A549 treated with CpdA at 1 μM for 4 hours (cell line): ENCODE measurements at places on chromosomes 16 and 17. TPM values are rescaled to one million over a fixed set of nuclear protein-coding genes. Genes with fewer than 3 reads are reported as not detected.

Gene DCTN5
- total RNA-seq = 70.3 to 75.5 TPM (median 73.9 TPM) in 5 replicates

Gene SLFN12
- total RNA-seq = 0.08 TPM in 1 of 5 replicates, not detected in the others

Gene MRM1
- 14.0 to 22.2 TPM (median 20.6 TPM) in 5 replicates for total RNA-seq

Gene CCL5
- 1.1 to 2.1 TPM (median 1.7 TPM) in 5 replicates for total RNA-seq

Gene KLHL10
- total RNA-seq = 0.03 TPM in 1 of 5 replicates, not detected in the others

Gene KRT36
- total RNA-seq = not detected in 5 replicates

Gene CDC6
- 55.8 to 65.8 TPM (median 60.4 TPM) in 5 replicates for total RNA-seq

Gene IFI35
- 17.3 to 19.5 TPM (median 17.9 TPM) in 5 replicates for total RNA-seq

Gene NEUROD2
- 0.03 TPM in 1 of 5 replicates, not detected in the others for total RNA-seq
